ENCODE measurements at places on chromosomes 6 and 20.

DNA sequence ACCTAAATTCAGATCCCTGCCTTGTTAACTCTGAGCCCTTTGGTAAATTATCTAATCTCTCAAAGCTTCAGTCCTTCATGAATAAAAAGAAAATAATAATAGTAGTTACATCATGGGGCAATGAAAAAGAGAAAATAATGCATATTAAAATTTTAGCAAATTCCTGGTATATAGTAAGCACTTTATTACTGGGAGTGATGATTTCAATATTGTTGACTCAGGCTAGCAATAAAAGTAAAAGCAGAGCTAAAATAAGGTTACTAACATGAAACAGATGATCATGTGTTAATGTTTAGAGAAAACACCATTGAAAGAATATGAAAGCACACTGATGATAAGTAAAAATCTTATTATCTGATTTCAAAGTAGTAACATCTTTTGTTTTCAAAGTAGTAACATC is 13.6 kb downstream of the GINS1 start:
- DNase-seq, result no peak
- no peak overlapping the region for H3K4me3 ChIP-seq
- H3K27ac ChIP-seq, result no peak overlapping the region
- no peaks in the 10 kb centered on the region for H3K27me3 ChIP-seq
- H3K4me1 ChIP-seq, result no peaks in the 10 kb centered on the region

GRCh38 chr20:59434960-59435359 is 134.5 kb downstream of the EDN3 start:
- peaks cover 15% of the 10 kb centered on the region for H3K4me1 ChIP-seq
- no peak for DNase-seq
- H3K27ac ChIP-seq, result no peak overlapping the region
- no peaks in the 10 kb centered on the region for H3K36me3 ChIP-seq
- peaks cover 9% of the 10 kb centered on the region for H3K27me3 ChIP-seq
- no peak overlapping the region for H3K4me3 ChIP-seq

GRCh38 chr6:137705160-137706082 is 161.6 kb upstream of the TNFAIP3 start:
- DNase-seq, result peak; percentile 32
- peaks cover 5% of the 10 kb centered on the region for H3K27me3 ChIP-seq
- peaks cover 16% of the 10 kb centered on the region for H3K4me1 ChIP-seq
- H3K4me3 ChIP-seq, result no peak overlapping the region
- H3K27ac ChIP-seq, result no peak overlapping the region

DNA sequence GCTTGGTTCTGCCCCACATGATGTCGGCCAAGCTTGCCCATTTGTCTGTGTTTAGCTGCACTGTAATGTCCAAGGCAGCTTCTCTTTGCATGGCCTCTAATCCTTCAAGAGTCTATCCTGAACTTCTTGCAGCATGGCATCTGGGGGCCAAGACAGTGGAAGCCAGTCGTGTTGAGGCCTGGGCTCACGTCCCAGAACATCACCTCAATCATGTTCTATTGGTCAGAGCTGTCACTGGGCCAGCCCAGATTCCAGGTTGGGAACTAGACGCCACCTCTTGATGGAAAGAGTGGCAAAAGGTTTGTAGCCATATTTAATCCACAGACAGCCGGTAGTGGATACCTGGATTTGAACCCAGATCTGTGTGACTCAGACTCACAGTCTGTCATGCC is 25.3 kb downstream of the PPARD start:
- peaks cover 4% of the 10 kb centered on the region for H3K36me3 ChIP-seq
- no peaks in the 10 kb centered on the region for H3K27me3 ChIP-seq
- H3K4me3 ChIP-seq, result no peak overlapping the region
- DNase-seq, result no peak

- H3K4me3 ChIP-seq, result no peak overlapping the region
- DNase-seq, result no peak
- no peaks in the 10 kb centered on the region for H3K27me3 ChIP-seq
- H3K27ac ChIP-seq, result peak overlapping the region; percentile 64
- peaks cover 16% of the 10 kb centered on the region for H3K4me1 ChIP-seq
These were observed 85.2 kb downstream of the FKBP5 start for GRCh38 chr6:35603326-35604202.
